ENCODE measurements at places on chromosomes 12 and 14. TPM values are rescaled to one million over a fixed set of nuclear protein-coding genes. Genes with fewer than 3 reads are reported as not detected.

Gene HOXC5
- not detected for total RNA-seq

Gene CPNE6
- 0.07 TPM for total RNA-seq

- no peak for DNase-seq
Observed at GRCh38 chr14:104346608-104347007, 208.2 kb downstream of the KIF26A start.

GRCh38 chr14:71625175-71625574, 307.1 kb upstream of the RGS6 start:
- DNase-seq = no peak

- DNase-seq = no peak
Observed at GRCh38 chr14:29672831-29673230, 254.8 kb downstream of the PRKD1 start.

- DNase-seq = peak; percentile 62
Observed at GRCh38 chr12:118307069-118307954, 65.4 kb downstream of the TAOK3 start.

GRCh38 chr14:42130815-42131214, 524.1 kb downstream of the LRFN5 start:
- DNase-seq = no peak

All from Caki2 (cell line).